ENCODE measurements at places on chromosomes 11 and 22. TPM values are rescaled to one million over a fixed set of nuclear protein-coding genes. Genes with fewer than 3 reads are reported as not detected.
A peak's percentile ranks its signal among the peaks of the same experiment; 100 is the strongest.

DNA sequence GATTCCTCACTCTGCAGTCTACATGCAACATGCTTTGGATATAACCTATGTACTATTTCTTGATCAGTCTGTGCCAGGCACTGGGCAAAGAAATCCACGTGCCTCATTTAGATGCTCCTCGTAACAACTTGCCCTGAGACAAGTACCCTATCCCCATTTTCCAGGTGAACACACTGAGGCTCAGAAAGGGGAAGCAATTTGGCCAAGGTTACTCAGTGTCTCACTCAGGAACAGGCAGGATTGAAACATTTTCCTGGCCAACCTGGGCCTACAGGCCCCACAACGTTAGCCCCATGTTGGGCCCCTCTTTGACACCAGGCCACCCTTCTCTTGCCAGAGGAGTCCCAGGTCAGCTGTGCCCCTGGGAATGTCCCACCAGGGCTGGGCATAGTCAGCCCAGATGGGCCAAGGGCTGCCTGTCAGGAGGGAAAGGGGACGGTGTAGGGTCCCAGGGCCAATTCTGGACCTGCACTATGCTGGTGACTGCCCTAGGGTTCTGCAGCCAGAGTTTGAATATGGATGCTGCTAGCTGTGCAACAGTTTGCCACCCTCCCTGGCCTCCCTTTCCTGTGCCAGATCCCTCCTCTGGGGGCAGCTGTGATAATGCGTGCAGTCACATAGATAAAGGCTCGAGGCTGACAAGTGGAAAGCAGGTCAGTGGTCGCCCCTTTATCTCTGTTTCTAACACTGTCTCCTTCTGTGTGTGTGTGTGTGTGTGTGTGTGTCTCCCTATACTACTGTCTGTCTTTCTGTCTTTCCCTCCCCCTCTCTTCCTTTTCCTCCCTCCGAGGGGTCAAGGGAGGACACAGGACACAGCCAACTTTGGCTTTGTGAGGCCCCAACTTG lies 10.4 kb upstream of the EMID1 start:
- DNase-seq: no peak

SCT gene
- not detected for total RNA-seq

DNA sequence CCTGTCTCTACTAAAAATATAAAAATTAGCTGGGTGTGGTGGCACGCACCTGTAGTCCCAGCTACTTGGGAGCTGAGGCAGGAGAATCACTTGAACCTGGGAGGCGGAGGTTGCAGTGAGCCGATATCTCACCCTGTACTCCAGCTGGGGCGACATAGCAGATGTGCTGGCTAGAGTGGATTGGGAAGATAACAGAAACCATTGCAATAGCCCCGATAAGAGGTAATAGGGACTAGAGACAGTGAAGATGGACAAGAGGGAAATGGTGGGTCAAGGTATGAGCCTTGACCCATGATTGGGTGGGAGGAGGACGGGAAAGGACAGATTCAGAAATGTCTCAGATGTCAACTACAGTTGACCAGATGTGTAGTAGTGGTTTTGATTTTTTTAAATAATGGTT lies 6.1 kb downstream of the SWAP70 start:
- DNase-seq: no peak

GRCh38 chr11:64910451-64911093 lies 6.4 kb downstream of the ATG2A start:
- no peak for DNase-seq

DNA sequence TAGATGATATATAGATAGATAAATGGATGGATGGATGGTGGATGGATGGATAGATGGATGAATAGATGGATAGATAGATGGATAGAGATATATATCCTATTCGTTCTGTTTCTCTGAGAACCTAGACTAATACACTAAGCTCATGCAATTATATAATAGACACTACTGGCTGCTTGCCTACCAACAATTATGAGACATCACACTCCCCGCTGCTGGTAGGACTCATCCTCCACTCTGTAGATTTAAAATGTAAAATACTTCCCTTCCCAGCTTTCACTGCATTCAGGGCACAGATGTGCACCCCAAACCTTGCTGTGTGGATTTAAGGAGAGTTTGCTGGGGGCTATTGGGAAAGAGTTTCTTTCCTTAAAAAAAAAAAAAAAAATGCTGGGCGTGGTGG lies 28.3 kb upstream of the RCN1 start:
- no peak for DNase-seq

DNA sequence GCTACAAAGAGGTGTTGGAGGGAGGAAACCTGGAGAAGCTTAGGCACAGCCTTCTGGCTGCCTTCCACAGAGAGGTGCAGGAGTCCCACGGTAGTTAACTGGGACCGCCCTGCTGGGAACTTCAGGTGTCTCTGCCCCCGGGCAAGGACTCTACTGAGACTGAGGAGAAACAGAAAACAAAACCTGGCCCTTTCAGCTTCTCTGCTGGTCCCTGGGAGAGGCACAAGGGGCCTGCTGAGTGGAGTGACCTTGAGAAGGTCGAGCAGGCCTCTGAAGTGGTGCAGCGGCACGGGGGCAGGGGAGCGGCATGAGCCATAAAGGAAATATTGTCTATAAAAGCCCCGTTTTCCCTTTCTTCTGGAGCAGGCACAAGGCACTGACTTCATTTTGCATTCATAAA lies 38.9 kb downstream of the NTM start:
- no peak for DNase-seq

- no peak for DNase-seq
These were observed 3.0 kb upstream of the CCDC117 start for GRCh38 chr22:28769394-28770085.

CRYBB3 gene
- 0.23 TPM for total RNA-seq

GRCh38 chr11:123251657-123252344 lies 56.8 kb upstream of the CLMP start:
- DNase-seq: no peak

GRCh38 chr11:126718276-126718675 lies 282.3 kb downstream of the KIRREL3 start:
- DNase-seq: no peak

- no peak for DNase-seq
These were observed 175.6 kb upstream of the TENM4 start for GRCh38 chr11:79616392-79616851.

SCGB2A2 gene
- total RNA-seq: not detected

STK33 gene
- 0.11 TPM for total RNA-seq

DNA sequence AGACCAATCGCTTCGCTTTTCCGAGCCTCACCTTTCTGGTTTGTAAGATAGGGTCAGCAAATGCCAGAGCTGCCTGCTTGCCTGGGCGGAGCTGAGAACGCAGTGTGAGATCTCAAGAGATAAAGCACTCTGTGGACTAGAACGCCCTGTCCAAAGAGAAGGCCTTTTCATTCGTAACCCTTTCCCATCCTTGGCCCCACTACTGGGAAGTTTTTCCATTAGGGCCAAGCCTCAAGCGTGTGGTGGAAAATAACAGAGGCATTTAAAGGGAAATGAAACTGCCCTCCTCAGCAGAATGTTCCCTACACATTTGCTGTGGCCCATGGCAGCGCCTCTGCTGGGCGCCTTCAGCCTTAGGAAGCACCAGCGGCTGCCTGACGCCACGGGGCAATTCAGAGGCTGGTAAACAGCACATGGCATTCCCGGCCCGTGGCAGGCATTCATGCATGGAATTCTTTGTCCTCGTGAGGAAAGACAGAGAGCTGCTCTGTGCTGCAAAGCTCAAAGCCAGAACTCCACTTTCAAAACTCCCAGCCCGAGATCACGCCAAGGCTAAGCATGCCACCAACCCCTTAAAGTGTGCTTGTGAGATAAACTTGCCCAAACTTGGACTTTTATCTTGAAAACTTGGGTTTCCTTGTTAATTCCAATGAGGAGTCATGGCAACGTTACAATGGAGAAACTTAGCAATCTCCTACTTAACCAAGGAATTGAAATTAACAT lies 38.1 kb downstream of the AHNAK start:
- no peak for DNase-seq

OR51I1 gene
- total RNA-seq: not detected

CATSPERZ gene
- total RNA-seq: not detected

GRCh38 chr11:125443767-125444311 lies 52.2 kb downstream of the FEZ1 start:
- DNase-seq: no peak

DNA sequence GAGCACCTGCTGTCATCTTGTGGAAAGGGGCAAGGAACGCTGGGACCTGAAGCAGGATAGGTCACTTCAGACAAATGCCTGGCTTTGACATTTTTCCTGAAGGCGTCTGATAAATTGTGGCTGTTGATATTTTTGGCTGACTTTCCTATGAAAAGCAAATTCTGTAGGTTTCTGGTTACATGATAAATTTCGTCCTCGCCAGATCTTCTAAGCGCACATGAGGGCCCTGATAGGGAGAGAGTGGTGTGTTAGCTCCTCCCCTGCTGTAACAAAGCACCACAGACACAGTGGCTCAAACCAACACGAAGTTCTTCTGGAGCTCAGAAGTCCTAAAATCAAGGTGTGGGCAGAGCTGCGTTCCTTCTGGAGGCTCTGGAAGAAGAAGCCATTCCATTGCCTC lies 19.6 kb downstream of the APOL4 start:
- DNase-seq: no peak

- no peak for DNase-seq
These were observed 333.9 kb downstream of the METTL15 start for GRCh38 chr11:28442131-28442530.

- DNase-seq: peak; percentile 32
These were observed 4.3 kb downstream of the IGSF22 start for GRCh38 chr11:18721561-18722292.

DNA sequence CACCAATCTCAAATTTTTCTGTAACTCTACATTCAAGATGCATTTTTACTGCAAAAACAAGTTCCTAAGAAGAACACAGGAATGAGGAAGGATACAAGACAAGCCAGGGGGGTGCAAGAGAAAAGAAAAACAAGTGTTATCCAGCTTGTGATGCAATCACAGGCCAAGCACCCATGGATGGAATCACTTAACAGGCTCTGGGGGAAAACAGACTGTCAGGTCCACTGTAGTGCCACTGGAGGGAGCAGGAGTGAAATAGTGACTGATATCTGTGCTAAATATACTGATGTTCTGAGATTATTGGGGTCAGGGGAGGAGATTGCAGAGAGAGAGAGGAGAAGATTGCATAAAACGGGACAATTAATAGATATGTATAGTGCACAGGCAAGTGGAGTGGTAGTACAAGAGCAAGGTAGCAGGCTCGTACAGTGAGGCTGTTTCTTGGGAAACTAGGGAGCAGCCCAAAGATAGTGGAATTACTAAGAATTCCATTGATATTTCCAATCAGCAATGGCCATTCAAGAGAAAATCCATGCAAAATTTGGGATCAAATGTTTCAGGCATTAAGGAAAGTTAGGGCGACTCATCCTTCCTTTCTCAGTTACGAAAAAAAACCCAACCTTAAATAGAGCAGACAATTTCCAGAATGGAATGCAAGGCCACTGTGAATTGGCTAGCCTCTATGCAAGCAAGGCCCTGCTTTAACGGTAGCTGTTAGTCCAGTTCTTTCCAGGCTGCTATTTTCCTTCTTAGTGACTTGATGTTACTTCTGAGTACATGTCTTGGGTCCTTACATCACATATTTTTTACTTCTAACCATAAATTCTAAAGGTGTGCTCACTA lies 52.2 kb upstream of the CEP126 start:
- no peak for DNase-seq
